ENCODE measurements at places on chromosomes 2 and 18.

DNA sequence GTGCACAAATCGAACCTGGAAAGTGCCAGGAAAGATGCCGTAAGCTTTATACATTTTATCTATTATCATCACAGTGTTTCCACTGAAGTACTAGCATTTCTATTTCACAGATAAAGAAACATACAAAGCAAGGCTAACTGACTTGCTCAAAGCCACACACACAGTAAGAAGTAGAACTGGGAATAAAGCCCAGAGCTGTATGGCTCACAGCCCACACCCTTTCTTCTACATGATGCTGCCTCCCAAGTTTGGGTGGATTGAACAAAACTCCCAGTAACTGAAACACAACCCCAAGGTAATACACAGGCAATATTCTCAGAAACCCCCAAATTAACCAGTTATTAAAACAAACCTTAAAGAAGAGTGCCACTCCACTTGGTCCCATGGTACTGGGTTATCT, 11.2 kb downstream of the SAP130 start:
- no peak for DNase-seq

- DNase-seq, result no peak
Observed at GRCh38 chr2:148538375-148538774, 106.2 kb upstream of the EPC2 start.

DNA sequence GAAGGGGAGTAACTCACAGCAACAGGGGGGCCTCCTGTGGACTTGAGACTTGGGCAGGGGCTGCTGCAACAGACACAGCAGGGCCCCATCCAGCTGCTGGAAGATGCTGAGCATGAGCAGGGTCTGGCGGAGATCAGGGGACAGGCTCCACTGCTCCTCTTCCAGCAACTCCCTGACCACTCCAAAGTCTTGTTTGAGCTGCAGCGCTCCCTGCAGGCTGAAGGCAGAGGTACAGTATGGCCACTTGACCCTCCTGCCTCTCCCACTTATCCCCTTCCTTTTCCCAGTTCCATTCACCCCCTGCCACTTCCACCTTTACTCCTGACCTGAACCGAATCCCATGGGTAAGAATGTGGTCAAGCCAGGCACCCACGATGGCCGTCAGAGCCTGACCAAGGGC, 2.4 kb upstream of the MRPL53 start:
- DNase-seq, result no peak

DNA sequence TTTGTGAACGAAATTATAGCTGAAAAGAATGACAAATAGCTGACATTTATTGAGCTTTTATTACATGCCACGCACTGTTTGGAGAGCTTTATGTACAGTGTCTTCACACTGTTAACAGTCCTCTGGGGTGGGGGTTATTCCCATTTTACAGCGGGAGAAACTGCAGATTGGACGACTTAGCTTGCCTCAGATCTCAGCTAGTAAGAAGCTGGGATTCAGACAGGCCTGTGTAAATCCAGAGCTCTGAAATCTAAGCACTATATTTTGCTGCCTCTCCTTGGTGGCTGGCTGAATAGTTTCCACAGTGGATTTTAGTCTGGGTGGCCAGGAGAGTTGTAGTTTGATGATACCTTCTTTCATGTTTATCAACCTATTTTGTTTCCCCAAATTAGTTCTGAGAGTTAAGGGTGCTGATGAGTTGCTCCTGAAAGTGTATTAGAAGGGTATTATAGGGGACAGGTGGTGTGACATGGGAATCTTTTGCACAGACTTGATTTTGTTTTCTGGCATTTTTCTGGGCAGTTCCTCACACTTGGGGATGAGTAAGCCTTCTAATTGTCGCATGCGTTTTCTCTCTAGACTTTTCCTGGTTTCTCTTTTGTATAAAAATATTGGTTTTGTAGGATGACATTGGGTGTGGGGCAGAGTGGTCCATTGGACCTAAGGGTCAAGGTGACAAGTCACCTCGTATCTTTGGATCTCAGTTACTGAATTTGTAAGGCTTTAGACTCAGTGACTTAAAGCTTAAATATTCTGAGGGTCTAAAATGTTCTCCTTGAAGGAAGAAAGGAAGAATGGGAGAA, 1.5 kb downstream of the ACSL3 start:
- no peak for DNase-seq

GRCh38 chr2:227821043-227821942, 7.7 kb downstream of the CCL20 start:
- DNase-seq, result no peak

- no peak for DNase-seq
Observed at GRCh38 chr2:1088192-1088860, 137.7 kb downstream of the SNTG2 start.

- no peak for DNase-seq
Observed at GRCh38 chr2:69767034-69767433, 25.1 kb downstream of the ANXA4 start.

DNA sequence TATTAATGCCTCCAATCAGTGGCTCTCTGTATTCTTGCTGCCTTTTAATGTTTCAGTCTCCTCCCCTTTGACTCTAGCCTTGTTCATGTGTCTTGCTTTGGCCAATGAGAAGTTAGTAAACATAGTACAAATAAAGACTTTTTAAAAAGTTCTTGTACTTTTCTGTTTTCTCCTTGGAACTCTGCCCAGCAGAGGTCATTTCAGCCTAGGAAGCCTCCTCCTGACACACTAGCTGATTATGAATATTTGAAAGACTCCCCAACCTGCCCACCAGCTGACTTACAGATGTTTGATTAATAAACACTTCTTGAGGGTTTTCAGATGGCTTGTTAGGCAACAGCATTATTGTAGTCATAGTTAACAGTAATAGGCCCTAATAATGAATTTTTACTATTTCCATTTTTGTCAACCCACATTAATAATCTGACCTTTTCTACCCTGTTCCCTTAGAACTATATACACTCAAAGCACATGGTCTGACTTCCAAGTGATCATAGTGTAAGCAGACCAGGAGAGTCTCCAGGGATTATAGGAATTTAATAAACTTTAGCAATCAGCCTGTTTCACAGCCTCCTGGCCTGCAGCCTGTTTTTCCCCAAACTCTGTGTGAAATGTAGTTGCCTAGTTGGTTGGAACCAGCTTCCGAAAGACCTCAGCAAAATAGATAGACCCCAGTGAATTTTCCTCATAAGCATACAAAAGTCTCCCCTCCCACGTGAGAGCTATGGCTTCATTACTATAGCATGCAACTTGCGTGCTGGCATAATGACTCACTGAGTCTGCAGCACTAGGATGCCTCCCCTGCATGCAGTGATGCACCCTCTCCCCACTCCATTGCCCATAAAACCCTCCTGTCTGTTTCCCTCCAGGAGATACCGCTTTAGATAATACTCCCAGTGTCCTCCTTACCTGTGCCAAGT, 670.7 kb upstream of the ZNF804A start:
- no peak for DNase-seq

GRCh38 chr2:201952187-201952586, 81.5 kb upstream of the FZD7 start:
- no peak for DNase-seq

DNA sequence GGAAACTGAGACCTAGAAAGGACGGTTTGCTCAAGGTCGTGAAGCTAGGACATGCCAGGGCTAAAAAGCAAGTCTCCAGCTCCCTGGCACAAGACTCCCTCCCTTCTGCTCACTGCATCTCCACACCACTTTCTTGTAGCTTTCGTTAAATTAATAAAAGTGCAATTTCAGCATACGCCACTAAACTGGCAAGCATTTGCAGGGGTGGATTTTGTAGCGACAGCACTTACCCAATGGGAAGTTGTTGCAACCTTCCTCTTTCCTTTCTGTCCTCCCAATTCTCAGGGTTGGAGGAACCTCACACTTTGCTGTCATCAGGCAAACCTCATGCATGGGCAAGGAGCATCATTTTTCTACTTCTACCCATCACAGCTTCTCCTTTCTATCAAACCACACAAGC, 7.4 kb upstream of the RHOB start:
- DNase-seq, result no peak

DNA sequence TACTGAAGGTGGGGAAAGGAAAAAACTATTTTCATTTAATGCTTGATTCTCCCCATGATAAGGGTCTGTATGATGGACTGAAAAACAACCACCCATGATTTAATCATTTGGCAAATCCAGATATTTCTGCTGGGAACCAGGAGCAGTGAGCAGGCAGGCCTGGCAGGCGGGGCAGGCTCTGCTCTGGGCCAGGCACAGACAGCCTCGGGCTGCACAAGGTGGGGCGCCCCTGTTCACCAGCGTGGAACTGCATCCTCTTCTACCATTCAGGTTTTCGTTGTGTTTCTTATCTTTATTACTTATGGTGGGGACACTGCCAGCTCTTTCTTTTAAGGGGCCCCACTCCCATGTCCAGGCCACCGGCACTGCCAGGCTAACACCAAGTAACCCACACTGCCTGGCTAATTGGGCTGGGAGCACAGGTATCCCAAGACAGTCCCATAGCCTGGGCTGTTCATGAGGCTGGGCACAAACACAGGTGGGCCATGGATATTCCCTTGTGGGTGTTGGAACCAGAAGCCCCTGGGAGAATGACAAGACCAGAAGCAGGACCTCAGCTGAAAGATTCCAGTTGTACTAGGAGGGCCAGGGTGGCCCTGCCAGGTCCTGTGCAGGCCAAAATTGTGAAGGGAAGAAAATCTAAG, 57.1 kb upstream of the RALBP1 start:
- no peak for DNase-seq

DNA sequence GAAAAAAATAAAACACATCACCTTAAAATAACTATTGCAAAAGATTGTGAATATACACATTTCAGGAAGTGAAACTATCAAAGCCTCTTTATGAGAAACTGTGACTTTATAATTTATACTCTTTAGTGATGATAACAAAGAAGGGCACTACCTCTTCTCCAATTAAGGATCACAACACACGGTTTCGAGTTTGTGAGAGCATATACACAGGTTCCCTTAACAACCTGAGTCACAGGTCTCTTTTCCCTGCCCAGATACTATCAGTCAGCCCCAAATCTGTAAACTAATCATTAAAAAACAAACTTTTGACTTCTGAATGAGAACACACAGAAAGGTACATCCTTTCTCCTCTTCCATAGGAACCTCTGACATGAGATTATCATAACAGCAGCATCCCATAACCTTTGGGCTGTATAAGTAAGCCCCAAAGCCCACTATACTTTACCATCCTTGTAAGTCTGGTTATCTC, 44.9 kb downstream of the PTPN2 start:
- DNase-seq, result no peak

GRCh38 chr2:149038442-149039212, at the start of gene LYPD6B:
Gene LYPD6B (plus strand): TSS chr2:149038699. CDS start chr2:149130949, 92,250 bp downstream.
- DNase-seq, result no peak
